NCI-H187 (cell line): ENCODE measurements at places on chromosomes 7 and 10.

- no peak for DNase-seq
Measured at GRCh38 chr7:132207211-132207610, 369.1 kb downstream of the PLXNA4 start.

- DNase-seq = no peak
Measured at GRCh38 chr7:24910551-24911212, 69.3 kb downstream of the OSBPL3 start.

GRCh38 chr7:157918326-157919080 is 581.7 kb downstream of the DNAJB6 start:
- DNase-seq = no peak

- DNase-seq = no peak
Measured at GRCh38 chr10:52801947-52802346, 29.4 kb upstream of the MBL2 start.
